ENCODE measurements at places on chromosomes 5 and 9.

GRCh38 chr5:169169783-169170182 is 131.2 kb downstream of the SLIT3 start:
- no peak for DNase-seq

DNA sequence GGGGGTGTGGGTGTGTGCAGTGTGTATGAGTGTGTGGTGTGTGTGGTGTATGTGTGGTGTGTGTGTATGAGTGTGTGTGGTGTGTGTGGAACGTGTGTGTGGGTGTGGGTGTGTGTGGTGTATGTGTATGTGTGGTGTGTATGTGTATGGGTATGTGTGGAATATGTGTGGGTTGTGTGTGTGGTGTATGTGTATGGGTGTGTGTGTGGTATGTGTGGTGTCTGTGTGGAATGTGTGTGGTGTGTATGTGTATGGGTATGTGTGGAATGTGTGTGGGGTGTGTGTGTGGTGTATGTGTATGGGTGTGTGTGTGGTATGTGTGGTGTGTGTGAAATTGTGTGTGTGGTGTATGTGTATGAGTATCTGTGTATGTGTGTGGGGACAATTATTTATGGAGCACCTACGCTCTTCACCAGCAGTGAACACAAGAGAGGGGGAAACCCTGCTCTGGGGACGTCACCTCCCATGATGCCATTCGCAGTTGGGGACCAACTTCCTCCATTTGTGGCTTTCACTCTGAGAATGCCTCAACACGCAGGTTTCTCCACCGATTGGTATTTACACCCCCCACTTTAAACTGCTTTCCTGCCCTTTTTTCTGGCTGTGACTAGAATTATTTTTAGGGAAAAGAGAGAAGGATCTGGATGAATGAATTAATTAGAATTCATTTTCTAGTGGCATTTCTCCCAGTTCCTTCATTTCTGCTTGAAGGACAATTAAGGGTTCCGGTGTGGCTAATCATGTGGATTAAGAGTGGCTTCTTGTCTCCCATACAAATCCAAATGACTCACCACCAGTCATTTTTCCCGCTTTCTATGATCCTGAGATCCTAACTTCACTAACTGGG is 238.1 kb downstream of the ROR2 start:
- peak; percentile 67 for DNase-seq

- no peak for DNase-seq
These were observed 516.1 kb upstream of the CDH10 start for GRCh38 chr5:25160891-25161290.

DNA sequence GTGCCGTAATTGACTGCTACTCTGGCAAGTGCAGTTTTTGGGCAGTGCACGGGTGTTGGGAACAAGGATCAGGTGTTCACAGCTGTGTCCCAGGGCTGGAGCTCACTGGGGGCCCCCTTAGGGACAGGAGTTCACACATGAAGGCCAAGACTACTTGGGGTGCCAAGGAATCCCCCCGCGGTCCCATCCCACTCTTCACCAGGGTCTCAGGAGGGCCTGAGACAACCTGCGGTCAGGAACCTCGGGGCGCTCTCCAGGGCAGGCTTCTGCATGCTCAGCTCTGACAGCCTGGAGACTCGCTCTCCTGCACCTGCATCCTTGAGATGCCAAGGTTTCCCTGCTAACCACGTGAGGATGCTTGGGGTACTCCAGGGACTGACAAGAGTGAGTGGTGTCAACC is 2.3 kb upstream of the MAN1B1 start:
- no peak for DNase-seq

DNA sequence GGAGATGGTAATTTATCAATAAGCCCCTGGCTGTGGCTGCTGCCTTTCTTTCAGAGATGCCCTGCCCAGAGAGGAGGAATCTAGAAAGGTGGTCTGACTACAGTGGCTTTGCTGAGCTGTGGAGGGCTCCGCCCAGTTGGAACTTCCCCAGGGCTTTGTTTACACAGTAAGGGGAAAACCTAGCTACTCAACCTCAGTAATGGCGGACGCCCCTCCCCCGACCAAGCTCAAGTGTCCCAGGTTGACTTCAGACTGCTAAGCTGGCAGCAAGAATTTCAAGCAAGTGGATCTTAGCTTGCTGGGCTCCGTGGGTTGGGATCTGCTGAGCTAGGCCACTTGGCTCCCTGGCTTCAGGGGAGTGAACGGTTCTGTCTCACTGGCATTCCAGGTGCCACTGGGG is 865.4 kb upstream of the ACO1 start:
- no peak for DNase-seq

DNA sequence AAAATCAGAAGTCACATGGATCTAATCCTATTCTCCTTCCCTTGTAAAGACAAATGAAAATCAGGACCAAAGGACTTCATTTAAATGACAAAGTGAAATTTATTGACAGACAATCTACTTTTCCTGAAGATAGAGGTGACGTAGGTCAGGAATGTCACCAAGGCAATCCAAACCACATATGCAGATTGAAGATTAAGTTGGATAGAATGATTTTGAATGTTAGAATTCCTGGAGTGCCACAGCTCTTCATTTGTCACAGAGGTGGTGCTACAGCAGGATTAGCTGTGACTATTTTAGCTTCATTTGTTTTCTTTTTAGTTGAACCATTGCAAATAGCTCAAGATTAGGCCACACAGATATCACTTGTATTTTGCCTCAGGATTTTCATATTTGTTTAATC is 736.0 kb upstream of the ARRDC3 start:
- no peak for DNase-seq

GRCh38 chr9:34929506-34930102 is 28.5 kb upstream of the PHF24 start:
- DNase-seq = no peak

- DNase-seq = no peak
These were observed 120.2 kb downstream of the SSBP2 start for GRCh38 chr5:81630684-81631083.

- no peak for DNase-seq
These were observed 98.7 kb downstream of the SLC28A3 start for GRCh38 chr9:84241817-84242373.

DNA sequence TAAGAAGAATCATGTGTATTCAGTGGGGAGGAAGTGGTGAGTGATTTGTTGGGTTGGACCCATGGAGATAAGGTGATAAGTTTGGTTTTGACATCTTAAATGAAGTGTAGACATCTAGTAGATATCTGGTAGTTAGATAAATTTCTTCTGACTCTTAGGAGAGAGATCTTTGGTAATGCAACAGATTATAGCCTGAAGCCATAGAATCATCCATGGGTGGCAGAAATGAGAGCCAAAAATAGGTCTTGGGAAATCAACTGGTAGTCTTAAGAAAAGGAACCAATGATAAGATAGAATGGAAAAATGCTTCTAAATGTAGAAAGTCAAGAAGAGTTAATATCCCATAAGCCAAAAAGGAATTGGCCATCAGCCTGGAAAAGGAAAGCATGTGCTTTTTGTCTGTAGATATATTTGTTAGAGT is 532.7 kb upstream of the GRAMD2B start:
- DNase-seq = no peak

DNA sequence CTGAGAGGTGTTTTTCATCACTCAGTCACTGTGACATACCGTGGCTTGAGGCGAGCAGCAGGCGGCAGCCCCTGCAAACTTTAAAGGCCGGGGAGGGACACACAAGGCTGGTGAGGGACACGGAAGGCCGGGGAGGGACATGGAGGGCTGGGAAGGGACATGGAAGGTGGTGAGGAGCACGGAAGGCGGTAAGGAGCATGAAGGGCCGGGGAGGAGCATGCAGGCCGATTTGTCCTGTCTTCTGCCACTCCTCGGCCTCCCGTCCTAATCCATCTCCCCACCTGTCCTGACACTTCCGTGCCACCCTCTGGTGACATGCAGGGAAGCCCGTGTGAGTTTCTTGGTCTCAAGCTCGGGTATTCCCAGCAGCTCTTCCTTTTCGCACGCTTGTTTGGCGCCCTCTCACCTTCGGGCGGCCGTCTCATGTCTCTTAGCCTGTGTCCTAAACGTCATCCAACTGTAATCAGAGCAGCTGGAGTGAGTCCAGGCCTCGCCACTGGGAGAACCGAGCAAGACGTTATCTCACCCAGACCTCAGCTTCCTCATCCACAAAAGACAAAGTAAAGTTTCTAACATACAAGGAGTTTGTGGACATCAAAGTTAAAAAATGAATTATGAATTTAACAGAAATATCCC is 126.5 kb downstream of the MRPL36 start:
- DNase-seq = no peak

DNA sequence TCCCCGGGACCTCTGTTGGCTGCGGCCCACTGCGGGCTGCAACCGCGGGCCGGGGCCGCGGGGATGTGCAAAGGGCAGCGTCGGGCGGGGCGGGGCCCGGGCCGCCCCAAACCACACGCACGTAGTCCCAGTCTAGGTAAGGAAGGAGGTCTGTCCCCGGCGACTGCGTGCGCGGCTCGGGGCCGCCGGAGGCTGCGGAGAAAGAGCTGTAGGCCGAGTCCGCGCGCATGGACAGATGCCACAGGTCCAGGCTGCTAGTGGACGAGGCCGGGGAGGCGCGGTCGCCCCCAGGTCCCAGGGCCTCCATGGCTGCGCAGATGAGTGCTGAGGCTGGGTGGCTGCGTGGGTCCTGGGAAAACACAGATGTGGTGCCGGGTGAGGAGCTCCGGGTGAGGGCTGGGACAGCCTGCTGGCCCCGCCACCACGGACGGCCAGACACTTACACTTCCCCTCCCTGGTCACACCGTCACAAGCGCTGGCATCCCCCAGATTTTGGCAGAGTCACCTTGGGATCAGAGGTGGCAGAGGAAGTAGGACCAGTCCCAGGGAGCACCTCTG is 4.5 kb downstream of the SHROOM1 start:
- no peak for DNase-seq

GRCh38 chr9:13358128-13358527 is 78.6 kb upstream of the MPDZ start:
- DNase-seq = no peak

- no peak for DNase-seq
These were observed 124.2 kb upstream of the IRX4 start for GRCh38 chr5:2006971-2007291.

GRCh38 chr5:68738236-68738635 is 355.6 kb upstream of the SLC30A5 start:
- no peak for DNase-seq

GRCh38 chr9:96305171-96305570 is 3.2 kb upstream of the HSD17B3 start:
- no peak for DNase-seq

GRCh38 chr9:126522612-126523356 is 90.9 kb upstream of the LMX1B start:
- DNase-seq = no peak

DNA sequence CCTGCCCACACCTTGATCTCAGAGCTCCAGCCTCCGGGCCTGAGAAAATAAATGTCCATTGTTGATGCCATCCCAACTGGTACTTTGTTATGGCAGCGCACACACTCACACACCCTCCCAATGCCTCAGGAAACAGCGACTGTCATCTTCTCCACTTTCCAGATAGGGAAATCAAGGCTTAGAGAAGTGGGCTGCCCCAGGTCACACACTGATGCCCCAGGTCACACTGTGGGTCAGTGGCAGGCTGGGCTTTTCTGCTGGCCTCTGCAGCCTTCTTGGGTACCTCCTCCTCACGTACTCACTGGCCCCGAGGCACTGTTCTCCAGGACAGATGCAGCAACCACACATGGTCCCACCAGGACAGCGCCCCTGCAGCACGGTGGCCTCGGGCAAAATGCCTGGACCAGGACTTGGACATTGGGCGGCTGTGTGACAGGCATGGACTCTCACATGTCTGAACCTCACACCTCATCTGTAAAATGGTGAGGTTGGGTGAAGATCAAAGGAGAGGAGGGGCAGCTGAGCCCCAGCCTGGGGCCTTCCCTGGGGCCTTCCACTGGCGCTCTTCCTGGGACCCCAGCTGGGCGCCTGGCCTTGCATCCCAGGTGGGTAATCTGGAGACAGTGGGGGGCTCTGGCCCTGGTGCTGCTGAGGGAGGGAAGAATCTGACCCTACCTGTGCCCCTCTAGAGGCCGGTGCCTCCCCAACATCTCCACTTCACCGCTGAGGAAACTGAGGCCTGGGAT is 156.0 kb downstream of the COL23A1 start:
- no peak for DNase-seq

GRCh38 chr9:107647611-107648010 is 158.0 kb upstream of the KLF4 start:
- DNase-seq = no peak

GRCh38 chr5:87051502-87052113 is 216.1 kb upstream of the RASA1 start:
- DNase-seq = no peak

DNA sequence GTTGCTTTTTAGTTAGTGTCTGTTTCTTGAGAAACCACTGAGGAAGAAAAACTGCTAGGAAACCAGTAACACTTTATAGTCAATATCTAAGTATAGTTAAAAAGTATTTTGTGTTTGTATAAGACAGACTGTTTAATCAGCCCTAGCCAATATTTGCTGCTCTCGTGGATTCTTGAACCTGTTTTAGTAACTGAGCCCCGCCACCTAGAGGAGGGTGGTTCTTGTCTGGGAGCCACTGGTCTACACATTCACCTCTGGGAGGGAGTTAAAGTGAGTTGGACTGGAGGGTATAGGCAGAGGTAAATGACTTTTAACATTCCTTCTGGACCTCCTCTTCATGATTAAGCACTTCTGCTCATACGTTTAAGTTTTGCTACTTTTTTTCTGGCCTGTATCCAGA is 117.2 kb downstream of the SPATA31D1 start:
- DNase-seq = no peak

GRCh38 chr9:91776409-91777291 is 173.4 kb downstream of the ROR2 start:
- no peak for DNase-seq

GRCh38 chr9:87277346-87277745 is 220.3 kb upstream of the DAPK1 start:
- no peak for DNase-seq

- DNase-seq = no peak
These were observed 208.4 kb downstream of the AOPEP start for GRCh38 chr9:94934816-94935328.

GRCh38 chr5:1636981-1637638 is 113.3 kb upstream of the LPCAT1 start:
- no peak for DNase-seq

DNA sequence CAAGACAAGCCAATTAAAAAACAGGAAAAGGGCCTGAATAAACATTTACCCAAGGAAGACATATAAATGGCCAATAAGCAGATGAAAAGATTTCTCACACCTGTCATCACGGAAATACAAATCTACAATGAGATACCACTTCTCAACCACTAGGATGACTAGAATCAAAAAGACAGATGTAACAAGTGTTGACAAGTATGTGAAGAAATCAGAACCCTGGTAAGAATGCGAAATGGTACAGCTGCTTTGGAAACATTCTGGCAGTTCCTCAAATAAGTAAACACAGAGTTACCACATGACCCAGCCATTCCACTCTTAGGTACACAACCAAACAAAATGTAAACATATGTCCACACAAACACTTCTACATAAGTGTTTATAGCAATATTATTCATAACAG is 32.5 kb downstream of the LEAP2 start:
- DNase-seq = no peak

All from GM18507 (cell line).